ENCODE measurements at places on chromosomes 7 and 10. TPM values are rescaled to one million over a fixed set of nuclear protein-coding genes. Genes with fewer than 3 reads are reported as not detected.

- peaks cover 15% of the 10 kb centered on the region for H3K4me1 ChIP-seq
- peaks cover 14% of the 10 kb centered on the region for H3K36me3 ChIP-seq
- no peak overlapping the region for H3K27ac ChIP-seq
- no peak overlapping the region for H3K4me3 ChIP-seq
- no peak for DNase-seq
These were observed 23.7 kb upstream of the DDC start for GRCh38 chr7:50588937-50589336.

The NPTX2 gene
- total RNA-seq = 18.4 TPM

The WDFY4 gene
- 0.66 TPM for total RNA-seq

DNA sequence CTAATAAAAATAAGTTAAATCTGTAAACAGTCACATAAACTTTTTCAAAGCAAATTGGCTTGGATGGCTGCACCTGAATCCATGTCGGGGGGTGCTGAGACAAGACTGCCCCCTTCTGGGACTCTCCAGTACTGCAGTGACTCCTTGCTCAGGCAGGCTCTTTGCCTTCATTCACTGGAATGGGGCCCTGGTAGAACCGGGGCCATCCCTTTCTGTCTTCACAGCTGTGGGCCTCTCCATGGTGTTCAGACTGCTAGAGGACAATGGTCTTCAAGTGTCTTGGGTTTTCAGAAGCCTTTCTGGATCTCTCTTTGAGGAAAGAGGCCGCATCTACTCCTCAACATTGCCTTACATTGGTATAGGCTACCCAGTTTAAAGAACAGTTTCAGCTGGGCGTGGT is 16.1 kb upstream of the IMPDH1 start:
- H3K27ac ChIP-seq = no peak overlapping the region
- no peaks in the 10 kb centered on the region for H3K4me1 ChIP-seq
- H3K36me3 ChIP-seq = no peaks in the 10 kb centered on the region
- no peak overlapping the region for H3K4me3 ChIP-seq
- H3K27me3 ChIP-seq = no peaks in the 10 kb centered on the region

The MYPN gene
- total RNA-seq = not detected

- no peaks in the 10 kb centered on the region for H3K36me3 ChIP-seq
- peaks cover 10% of the 10 kb centered on the region for H3K4me1 ChIP-seq
- H3K27me3 ChIP-seq = no peaks in the 10 kb centered on the region
- H3K27ac ChIP-seq = no peak overlapping the region
- no peak overlapping the region for H3K4me3 ChIP-seq
These were observed 37.6 kb downstream of the PPIF start for GRCh38 chr10:79384773-79385391.

- DNase-seq = no peak
- no peaks in the 10 kb centered on the region for H3K36me3 ChIP-seq
- H3K4me1 ChIP-seq = no peaks in the 10 kb centered on the region
- H3K4me3 ChIP-seq = no peak overlapping the region
These were observed 46.3 kb upstream of the FGFR2 start for GRCh38 chr10:121644501-121644900.

- H3K4me1 ChIP-seq = peaks cover 28% of the 10 kb centered on the region
- no peaks in the 10 kb centered on the region for H3K27me3 ChIP-seq
- no peaks in the 10 kb centered on the region for H3K36me3 ChIP-seq
- no peak overlapping the region for H3K27ac ChIP-seq
- peak; percentile 81 for DNase-seq
These were observed 3.7 kb upstream of the STK32C start for GRCh38 chr10:132311338-132311939.

The GIMAP6 gene
- 10.6 TPM for total RNA-seq

DNA sequence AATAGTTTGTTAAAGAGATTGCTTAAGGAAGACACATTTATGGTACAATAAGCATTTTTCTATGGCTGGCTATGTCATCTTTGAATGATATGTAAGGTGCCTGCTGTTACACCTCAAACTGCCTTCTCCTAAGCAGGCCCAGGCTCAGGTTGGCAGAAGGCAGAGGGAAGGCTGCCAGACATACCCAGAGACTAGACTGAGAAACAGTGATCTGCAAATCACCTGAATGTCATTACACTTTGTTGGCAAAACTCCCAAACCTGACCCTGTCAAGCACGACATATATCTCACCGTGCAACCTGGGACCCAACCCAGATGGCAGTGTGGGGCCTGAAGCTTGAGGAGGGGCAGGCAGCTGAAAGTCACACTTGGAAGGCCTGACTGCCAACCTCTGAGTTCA is 136.6 kb upstream of the TARP start:
- no peak overlapping the region for H3K4me3 ChIP-seq
- H3K27ac ChIP-seq = no peak overlapping the region
- no peaks in the 10 kb centered on the region for H3K36me3 ChIP-seq
- peak; percentile 6 for DNase-seq
- H3K4me1 ChIP-seq = no peaks in the 10 kb centered on the region

DNA sequence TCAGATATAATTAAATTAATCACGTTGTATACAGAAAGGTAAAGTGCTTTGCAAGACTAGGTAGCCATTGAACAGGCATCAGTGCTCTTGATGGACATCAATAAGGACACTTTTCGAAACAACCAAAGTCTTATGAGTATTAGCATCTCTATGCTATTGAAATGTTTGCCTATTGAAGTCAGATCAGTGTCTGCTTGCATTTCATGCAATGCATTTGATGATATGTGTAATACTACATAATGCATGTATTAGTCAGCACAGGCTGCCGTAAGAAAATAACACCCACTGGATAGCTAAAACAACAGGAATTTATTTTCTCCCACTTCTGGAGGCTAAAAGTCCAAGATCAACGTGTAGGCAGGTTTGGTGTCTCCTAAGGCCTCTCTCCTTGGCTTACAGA is 209.3 kb upstream of the PLXDC2 start:
- H3K4me1 ChIP-seq = no peaks in the 10 kb centered on the region
- no peaks in the 10 kb centered on the region for H3K27me3 ChIP-seq
- H3K36me3 ChIP-seq = no peaks in the 10 kb centered on the region

GRCh38 chr10:13440185-13441061 is 88.4 kb downstream of the BEND7 start:
- H3K36me3 ChIP-seq = no peaks in the 10 kb centered on the region
- H3K4me1 ChIP-seq = peaks cover 11% of the 10 kb centered on the region
- peak; percentile 65 for DNase-seq
- peaks cover 3% of the 10 kb centered on the region for H3K27me3 ChIP-seq

DNA sequence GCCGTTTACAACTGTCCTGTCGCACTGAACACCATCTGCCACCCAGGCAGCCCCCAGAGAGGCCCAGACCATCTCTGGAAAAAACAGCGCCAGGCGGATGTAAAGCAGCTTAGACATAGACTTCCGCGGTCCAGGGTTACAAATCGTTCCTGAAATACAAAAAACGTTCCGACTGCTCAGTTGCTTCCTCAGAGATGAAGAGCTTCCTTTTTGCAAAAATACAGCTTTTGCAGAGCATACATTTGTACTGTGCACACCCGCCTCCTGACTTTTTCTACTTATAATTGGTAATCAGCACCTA is 11.4 kb downstream of the DAGLB start:
- H3K27me3 ChIP-seq = no peaks in the 10 kb centered on the region
- peaks cover 6% of the 10 kb centered on the region for H3K4me1 ChIP-seq
- H3K4me3 ChIP-seq = no peak overlapping the region
- no peak overlapping the region for H3K27ac ChIP-seq

- H3K27me3 ChIP-seq = no peaks in the 10 kb centered on the region
- DNase-seq = no peak
- no peaks in the 10 kb centered on the region for H3K36me3 ChIP-seq
- H3K4me3 ChIP-seq = no peak overlapping the region
- H3K27ac ChIP-seq = no peak overlapping the region
These were observed 71.0 kb downstream of the NRP1 start for GRCh38 chr10:33263453-33263852.

DNA sequence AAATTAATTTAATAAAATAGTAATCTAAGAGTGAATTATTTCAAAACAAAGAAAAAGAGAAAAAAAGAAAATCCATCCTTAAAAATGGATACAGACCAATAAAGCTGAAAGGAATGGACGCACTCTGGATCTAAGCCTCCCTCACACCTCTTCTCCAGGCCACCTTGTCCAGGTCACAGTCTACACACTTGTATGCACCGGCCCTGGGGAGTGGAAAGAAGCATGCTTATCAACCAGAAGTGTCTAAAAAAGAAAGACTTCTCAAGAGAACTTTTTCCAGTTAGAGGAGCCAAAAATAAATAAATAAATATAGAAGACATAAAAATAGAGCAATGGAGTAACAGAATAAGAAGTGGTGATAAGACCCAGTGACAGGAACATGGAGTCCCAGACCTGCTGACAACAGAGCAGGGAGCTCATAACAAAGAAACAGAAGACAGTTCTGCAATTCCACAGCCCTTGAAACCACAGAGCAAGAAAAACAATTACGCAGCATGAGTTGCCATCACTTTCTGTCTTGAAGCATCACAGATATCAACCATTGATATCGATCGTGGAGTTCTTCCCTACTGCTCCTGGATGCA is 311.7 kb upstream of the NFE2L3 start:
- no peaks in the 10 kb centered on the region for H3K4me1 ChIP-seq
- no peak overlapping the region for H3K4me3 ChIP-seq
- H3K36me3 ChIP-seq = no peaks in the 10 kb centered on the region
- no peak overlapping the region for H3K27ac ChIP-seq
- no peak for DNase-seq

The HSPA12A gene
- total RNA-seq = 8.3 TPM

DNA sequence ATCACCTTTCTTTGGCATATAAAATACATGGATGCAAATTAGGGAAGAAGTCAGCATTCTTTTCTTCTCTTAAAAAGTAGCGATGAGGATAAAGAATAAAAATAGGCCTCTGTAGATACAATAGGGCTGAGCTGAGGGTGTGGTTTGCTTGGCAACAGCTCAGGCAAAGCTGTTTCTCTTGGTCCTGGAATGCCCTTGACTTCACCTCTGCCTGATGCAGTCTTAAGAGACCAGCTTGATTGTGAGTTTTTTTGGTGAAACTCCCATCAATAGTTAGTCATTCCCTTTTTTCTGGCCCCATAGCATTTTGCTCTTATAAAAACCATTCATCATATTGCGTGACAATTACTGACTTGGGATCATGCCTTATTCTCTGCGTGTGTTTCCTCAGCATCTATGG is 42.1 kb upstream of the MKLN1 start:
- H3K36me3 ChIP-seq = no peaks in the 10 kb centered on the region
- H3K27me3 ChIP-seq = no peaks in the 10 kb centered on the region
- no peak overlapping the region for H3K27ac ChIP-seq
- no peak for DNase-seq
- H3K4me1 ChIP-seq = no peaks in the 10 kb centered on the region

DNA sequence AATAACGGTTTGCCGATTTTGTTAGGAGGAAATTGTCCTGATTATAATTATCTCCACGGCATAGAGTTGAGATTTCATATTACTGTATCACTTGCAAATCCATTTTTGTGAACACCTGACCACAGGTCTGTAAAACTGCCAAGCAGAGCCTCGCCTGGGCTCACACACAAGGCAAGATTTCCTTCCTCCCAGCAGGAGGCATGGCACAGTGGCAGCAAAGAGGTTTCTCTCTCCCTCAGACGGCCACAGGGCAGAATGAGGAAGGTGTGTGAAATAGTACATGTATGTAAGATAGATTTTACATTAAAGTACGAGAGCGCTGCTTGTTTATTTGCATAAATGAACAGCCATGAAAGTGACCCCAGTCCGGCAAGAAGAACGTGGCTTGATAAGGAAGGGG is 130.1 kb downstream of the CELF2 start:
- H3K27ac ChIP-seq = no peak overlapping the region
- no peaks in the 10 kb centered on the region for H3K27me3 ChIP-seq
- DNase-seq = no peak
- H3K4me3 ChIP-seq = no peak overlapping the region
- H3K36me3 ChIP-seq = no peaks in the 10 kb centered on the region

GRCh38 chr10:96501985-96502384 is 11.7 kb downstream of the TLL2 start:
- H3K27me3 ChIP-seq = no peaks in the 10 kb centered on the region
- H3K27ac ChIP-seq = no peak overlapping the region
- H3K36me3 ChIP-seq = no peaks in the 10 kb centered on the region
- no peaks in the 10 kb centered on the region for H3K4me1 ChIP-seq
- no peak for DNase-seq

DNA sequence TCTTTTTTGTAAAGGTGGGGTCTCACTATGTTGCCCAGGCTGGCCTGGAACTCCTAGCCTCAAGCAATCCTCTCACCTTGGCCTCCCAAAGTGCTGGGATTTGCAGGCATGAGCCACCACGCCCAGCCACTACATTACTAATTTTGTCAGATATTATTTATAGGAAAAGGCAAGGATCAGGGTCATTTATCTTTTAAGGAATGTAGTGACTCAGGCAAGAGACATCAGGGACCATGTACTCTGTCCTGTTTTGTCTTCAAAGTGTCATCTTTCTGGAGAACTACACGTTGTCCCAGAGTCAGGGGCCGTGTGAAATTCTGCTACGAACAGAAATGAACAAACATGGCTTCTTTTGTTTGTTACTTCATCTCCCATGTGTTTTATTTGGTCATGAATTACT is 105.3 kb downstream of the NPTX2 start:
- H3K27ac ChIP-seq = no peak overlapping the region
- H3K4me1 ChIP-seq = no peaks in the 10 kb centered on the region
- H3K4me3 ChIP-seq = no peak overlapping the region
- H3K36me3 ChIP-seq = no peaks in the 10 kb centered on the region
- no peaks in the 10 kb centered on the region for H3K27me3 ChIP-seq

- no peak for DNase-seq
- no peaks in the 10 kb centered on the region for H3K36me3 ChIP-seq
- no peak overlapping the region for H3K4me3 ChIP-seq
- H3K27me3 ChIP-seq = no peaks in the 10 kb centered on the region
- H3K27ac ChIP-seq = no peak overlapping the region
These were observed 31.7 kb downstream of the TFPI2 start for GRCh38 chr7:93858857-93859256.

The TFPI2 gene
- 10.9 TPM for total RNA-seq

The OR6B1 gene
- not detected for total RNA-seq

DNA sequence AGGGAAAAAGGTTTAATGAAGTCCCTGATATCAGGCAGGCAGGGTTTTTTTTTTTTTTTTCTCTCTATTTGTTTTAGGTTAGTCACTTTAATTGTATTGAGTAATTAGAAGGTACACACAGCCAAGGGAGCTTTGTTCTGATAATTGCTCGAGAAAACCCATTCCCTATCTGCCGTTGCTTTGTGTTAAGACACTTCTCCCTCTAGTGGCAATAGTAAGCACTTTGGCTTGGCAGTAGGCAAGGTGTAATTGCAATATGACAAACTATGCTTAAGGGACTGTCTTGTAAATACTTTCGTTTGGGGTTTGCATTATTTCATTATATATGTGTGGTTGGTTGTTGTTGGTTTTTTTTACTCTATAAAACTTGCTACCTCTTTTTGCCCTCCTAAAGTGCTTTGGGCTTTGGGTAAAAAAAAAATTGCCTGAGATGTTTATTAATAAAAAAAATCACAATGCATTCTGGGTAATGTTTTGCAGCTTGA is 113.4 kb downstream of the BTRC start:
- H3K4me1 ChIP-seq = no peaks in the 10 kb centered on the region
- no peak overlapping the region for H3K27ac ChIP-seq
- H3K4me3 ChIP-seq = no peak overlapping the region
- no peaks in the 10 kb centered on the region for H3K36me3 ChIP-seq

The PCDH15 gene
- not detected for total RNA-seq

The RPA3 gene
- total RNA-seq = 0.66 TPM
